Brain pericyte (primary cell): ENCODE measurements at places on chromosomes 2 and 18.

GRCh38 chr2:13919981-13920382 lies 712.5 kb upstream of the LRATD1 start:
- DNase-seq, result no peak

DNA sequence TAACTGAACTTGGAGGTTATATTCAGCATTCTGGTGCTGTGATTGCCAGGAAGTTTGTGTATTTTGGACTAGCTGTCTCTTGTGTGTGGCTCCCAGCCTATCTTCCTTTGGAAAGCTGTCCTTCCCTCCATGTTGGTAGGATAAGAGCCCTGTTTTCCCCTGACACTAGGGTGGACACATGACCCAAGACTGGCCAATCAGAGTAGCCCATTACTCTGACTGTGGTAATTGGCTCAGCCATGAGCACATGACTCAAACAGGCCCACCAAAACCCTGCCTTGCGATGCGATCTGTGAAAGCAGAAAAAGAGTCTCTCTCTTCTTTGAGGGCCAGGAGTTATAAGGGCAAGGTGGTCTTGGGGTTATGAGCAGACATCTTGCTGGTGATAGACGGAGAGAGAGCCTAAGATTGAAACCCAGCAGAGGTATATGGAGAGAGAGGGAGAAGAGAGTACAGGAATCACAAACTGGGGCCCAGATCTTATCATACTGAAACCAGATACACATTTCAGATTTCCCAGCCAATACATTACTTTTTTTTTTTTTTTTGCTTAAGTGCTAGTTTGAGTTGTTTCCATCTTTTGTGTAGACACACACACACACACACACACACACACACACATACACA lies 45.3 kb upstream of the SERPINE2 start:
- DNase-seq, result no peak

GRCh38 chr2:168626096-168626495 lies 170.0 kb downstream of the CERS6 start:
- no peak for DNase-seq

- no peak for DNase-seq
Observed at GRCh38 chr18:76988827-76989646, 143.5 kb downstream of the MBP start.

DNA sequence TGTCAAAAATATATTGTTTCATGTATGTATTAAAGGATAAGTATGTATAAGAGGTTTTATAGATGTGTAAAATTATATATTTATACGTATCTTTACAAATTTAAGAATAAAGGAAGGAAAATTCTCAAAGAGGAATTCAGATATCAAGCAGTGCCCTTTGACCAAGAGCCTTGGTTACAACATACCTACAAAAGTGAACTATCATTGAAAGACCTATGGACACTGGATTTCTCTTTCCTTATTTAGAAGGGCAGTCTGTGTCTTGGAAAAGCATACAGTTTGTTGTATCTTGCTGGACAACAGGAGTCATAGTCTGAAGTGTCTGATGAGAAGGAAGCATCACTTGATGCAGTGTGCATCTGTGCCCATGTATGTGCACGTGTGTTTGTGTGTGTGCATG lies 21.8 kb upstream of the USP40 start:
- DNase-seq, result no peak

DNA sequence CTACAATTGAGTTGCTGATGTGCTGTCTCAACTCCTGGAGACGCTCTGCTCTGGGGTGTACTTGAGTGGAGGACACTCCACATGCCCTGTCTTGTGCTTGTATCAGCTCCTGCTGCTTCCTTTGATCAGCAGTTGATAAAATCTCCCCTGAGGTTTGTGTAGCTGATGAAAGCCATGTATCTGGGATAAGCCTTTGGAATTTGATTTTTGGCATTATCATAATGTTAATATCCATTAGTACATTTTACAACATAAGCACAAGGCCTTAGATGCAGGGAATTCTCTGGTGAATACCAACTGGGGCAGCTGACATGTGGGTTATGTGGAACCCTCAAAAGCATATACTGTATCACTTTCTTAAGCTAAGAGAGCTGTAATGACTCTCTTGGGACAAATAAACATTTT lies 222.7 kb upstream of the ITGA4 start:
- DNase-seq, result no peak

- DNase-seq, result no peak
Observed at GRCh38 chr2:166088634-166089033, 39.2 kb downstream of the SCN1A start.

DNA sequence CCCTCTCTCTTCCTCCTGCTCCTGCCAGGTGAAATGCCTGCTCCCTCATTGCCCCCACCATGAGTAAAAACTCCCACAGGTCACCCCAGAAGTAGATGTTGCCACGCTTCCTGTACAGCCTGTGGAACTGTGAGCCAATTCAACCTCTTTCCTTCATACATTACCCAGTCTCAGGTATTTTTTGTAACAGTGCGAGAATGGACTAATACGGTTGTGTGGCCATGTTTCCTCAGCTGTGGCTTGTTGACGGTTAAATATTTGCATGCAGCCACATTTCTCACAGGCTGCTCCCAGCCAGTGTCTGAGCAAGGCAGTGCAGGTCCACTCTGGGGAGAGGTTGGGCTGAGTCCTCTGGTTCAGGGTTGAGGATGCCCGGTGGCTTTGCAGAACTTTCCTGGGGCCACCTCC lies 27.8 kb upstream of the COPS8 start:
- DNase-seq, result no peak

DNA sequence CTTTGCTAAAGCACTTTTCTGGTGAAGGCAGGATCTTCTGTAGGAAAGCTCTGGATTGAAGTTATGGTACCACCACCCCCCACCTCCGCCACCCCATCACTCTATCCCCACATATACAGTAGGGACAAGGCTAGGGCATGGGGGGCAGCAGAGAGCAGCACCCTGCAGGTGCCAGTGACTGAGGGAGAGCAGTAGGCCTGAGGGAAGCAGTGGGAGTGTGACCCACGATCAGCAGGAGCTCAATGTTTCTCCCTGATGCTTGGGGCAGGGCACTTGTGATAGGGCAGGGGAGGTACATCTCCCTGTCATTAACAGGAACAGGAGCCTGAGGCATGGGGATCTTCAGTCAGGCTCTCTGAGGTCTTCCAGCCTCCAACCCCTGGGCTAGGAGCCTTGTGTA lies 121.6 kb downstream of the ZFP36L2 start:
- DNase-seq, result no peak

GRCh38 chr2:60479226-60480088 lies 74.0 kb downstream of the BCL11A start:
- DNase-seq, result no peak

- no peak for DNase-seq
Observed at GRCh38 chr18:53935803-53936202, 288.7 kb downstream of the MBD2 start.

DNA sequence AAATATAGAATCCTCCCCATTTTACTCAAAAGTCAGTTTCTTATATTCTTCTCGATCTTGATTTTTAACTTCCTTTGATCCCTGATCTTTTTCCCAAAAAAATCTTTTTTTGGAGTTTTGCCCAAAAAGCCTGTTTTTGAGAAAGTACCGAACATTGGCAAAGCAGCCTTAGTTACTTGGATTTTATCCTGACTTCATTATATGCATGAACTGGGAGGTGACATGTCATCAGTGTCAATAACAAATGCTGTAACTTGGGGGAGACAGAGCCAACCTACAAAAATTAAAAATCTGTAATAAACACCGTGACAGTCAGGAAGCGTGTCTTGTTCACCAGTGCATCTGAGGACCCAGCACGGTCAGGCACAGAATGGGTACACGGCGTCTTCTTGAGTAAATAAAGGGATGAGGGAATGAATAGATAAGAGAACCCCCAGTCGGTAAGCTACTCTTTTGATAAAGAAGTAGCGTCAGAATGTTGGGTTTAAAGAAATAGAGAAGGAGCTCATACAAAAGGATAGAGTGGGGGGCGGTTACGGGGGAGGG lies 24.9 kb downstream of the TRAPPC12 start:
- DNase-seq, result no peak

GRCh38 chr18:10121786-10122515 lies 208.1 kb downstream of the VAPA start:
- DNase-seq, result no peak

GRCh38 chr2:10328670-10329579 lies 26.2 kb downstream of the HPCAL1 start:
- DNase-seq, result no peak

- DNase-seq, result no peak
Observed at GRCh38 chr2:235358981-235359471, 134.8 kb upstream of the AGAP1 start.

DNA sequence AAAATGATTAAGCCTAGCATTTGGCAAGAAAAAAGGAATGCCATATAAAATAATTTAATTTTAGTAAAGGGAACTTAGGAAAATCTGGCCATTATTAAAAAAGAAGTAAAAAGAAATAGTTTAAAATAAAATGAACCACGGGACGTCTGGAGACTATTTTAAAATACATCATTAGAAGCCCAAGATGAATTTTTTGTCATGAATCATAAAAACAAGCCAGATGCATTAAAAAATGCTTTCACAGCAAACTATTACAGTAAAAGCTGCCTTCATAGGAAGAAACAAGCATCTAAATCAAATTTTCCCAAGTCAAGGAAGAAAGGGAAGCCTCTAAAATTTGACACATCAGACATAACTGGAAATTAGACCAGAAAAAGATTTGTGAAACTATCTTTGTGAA lies 33.0 kb downstream of the COL5A2 start:
- DNase-seq, result no peak

GRCh38 chr2:70696142-70696541 lies 71.9 kb downstream of the ADD2 start:
- no peak for DNase-seq

DNA sequence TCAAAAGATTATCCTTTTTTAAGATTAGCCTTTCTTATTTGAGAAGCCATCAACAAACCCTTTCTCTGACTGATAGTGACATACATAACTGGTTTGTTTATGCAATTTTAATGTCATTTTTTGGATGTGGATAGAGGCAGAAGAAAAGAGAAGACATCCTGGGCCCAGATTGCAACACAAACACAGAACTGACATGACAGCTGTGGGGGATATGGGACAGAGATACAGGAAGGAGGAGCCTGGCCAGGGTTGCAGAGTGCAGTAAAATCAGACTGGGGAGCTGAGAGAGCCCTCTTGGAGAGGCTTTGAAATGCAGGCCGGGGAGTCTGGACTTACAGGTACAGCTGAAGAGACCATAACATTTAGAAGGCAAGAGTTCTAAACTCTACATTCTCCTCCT lies 65.1 kb downstream of the SIGLEC15 start:
- no peak for DNase-seq

DNA sequence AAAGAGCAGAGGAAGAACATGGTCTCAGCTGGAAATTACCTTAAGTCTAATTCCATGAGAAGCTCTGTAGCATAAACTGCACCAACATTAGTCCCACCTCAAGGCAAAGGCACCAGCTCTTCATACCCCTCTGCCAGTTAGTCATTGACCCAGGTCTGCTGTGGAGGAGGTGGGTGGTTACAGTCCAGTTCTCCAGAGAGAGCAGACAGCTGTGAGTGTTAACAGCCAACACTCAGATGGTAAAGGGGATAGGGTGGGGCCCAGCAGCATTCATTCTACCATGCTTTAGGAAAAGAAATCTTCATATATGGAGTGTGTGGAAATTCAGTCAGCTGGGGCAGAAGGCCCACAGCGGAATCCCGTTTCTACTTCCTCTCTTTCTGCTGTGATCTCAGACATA lies 159.7 kb upstream of the FBXO11 start:
- no peak for DNase-seq

DNA sequence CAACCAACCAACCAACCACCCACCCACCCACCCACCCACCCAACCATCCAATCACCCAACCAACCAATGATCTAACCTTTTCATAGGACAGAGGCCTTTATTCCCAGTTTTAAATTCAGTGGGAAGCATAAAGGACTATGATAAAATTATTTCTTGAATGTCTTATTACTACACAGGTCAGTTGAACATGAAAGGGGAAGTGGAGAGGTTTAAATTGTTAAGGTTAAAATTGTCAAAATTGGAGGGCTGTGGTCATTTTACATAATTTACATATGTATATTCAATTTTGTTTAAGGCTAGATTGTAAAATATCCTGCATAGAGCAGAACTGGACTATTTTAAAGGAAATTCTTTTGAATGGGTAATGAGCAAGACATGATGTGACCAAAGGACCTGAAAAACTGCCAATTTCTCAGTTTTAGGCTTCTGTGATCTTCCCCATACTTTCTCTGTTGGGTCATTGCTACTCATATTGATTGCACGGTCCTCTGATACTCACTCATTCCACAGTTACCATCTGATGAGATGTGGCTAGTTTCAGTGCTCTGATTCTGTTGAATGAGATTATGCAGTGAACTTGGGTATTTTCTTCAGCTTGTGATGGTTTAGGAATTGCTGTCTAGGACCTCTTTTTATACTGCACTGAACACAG lies 127.4 kb downstream of the PLCL1 start:
- no peak for DNase-seq

GRCh38 chr2:105406221-105406620 lies 7.4 kb upstream of the FHL2 start:
- DNase-seq, result no peak

GRCh38 chr2:65420712-65421431 lies 11.5 kb downstream of the SPRED2 start:
- DNase-seq, result no peak

DNA sequence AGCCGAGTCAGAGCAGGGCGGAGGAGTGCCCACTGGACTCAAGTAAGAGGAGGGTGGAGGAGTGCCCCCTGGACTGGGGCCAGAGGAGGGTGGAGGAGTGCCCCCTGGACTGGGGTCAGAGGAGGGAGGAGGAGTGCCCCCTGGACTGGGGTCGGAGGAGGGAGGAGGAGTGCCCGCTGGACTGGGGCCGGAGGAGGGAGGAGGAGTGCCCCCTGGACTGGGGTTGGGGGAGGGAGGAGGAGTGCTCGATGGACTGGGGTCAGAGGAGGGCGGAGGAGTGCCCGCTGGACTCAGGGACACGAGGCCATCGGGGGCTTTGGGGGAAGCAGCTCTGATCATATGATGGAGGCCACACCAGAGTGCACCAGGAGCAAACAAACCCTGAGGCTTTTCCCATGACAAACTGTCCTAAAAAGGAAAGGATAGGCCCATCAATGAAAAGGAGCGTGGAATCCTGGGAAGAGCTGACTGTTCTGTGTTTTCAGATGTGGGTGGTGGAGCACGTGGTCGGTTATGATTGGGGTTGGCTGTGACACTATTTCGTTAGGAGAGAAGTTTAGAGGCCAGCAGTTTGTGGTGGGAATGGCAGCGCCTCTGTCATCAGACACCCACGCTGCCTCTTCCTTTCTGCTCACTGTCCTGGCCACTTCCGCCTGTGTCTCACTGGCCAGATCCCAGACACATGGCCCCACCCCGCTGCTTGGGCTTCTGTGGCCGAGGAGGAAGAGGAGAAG lies 24.5 kb upstream of the HPCAL1 start:
- DNase-seq, result no peak
